ENCODE measurements at places on chromosomes 1 and 21.

GRCh38 chr21:46603228-46603627 is 1.7 kb downstream of the S100B start:
- DNase-seq = no peak

GRCh38 chr1:64403331-64403730 is 66.6 kb upstream of the CACHD1 start:
- no peak for DNase-seq

GRCh38 chr1:193311226-193311948 is 125.0 kb upstream of the B3GALT2 start:
- DNase-seq = peak; percentile 31

- no peak for DNase-seq
These were observed 451.7 kb downstream of the CAMTA1 start for GRCh38 chr1:7236844-7237515.

DNA sequence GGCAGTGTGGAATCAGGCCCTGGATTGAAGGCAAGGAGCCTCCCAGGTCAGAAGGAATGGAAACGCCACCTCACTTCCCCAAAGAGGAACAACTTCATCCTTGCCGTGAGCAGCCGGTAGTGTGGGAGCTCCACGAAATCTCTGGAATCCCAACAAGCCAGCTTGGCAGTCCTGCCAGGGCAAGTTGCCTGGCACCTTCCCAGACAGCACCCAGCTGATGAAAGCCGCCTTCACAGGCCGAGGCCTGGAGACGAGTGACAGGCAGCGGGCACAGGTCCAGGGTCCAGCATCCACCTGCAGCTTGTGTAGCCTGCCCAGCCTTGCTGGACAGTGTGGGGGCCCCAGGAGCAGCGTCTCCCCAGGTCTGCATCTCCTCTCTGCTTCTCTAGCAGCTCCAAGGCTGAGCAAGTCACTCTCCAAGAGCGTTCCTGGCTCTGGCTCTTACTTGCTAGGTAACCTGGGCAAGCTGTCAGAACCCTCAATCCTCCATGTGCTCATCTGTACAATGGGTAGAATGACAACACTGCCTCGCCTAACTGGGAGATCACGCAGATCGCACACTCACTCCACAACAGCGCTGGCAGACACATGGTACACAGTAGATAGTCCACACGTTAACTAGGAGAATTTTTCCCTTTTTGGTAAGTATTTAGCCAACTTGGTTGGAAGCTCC is 43.0 kb downstream of the ACOT7 start:
- no peak for DNase-seq

DNA sequence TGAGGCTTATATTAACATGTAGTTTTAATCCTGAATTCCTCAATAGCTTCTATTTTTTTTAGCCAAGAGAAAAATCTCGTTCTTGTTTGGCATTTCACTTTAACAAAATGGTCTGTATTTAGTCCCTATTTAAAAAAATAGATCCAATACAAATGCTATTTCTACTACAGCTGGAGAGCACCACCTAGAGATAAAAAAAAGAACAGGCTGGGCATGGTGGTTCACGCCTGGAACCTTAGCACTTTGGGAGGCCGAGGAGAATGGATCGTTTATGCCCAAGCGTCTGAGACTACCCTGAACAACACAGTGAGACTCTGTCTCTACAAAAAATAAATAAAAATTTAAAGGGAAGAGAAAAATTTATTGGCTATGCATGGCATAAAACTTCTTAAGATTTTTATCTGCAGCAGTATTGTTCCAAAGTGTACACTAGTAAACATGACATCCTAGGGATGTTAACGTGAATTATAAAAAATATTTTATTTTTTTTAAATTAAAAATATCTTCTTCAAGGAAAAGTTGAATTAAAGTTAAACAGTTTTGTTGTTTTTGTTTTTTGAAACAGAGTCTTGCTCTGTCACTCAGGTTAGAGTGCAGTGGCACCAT is 4.4 kb downstream of the ST7L start:
- peak; percentile 59 for DNase-seq
